ENCODE measurements at places on chromosomes 3 and 15. TPM values are rescaled to one million over a fixed set of nuclear protein-coding genes. Genes with fewer than 3 reads are reported as not detected.

- DNase-seq, result no peak
Observed at GRCh38 chr15:75542386-75542797, 36.7 kb downstream of the PTPN9 start.

DNA sequence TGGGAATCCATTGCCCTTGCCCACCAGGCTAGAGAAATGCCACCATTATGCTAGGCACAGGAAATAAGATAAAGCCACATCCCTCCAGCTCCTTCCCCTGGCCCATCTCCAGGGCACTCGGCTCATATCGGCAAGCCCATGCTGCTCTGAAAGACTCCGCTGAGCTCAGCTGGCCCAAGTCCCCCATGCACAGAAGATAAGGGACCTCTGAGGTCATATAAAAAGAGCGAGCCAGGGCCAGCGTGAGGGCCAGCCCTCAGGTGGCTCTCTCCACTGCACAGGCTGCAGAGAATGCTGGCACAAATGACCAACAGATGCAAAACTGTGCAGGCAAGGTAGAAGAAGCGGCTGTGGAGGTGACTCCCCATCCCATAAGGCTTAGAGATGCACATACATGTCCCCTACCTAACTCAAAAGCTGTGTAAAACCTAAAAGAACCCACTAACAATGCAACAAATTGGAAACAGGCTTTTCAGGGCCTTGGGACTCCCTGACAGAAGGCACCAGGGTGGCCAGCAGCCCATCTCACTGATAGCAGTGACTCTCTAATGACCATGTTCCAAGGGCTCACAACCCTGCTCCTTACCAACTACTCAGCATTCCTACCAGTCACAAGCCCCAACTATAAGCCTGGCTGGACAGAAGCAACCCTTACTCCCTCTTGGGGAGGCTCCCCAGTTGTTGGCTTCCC, 3.0 kb downstream of the RAB6B start:
- DNase-seq, result no peak

GRCh38 chr3:151804267-151804666, 9.6 kb upstream of the AADAC start:
- DNase-seq, result no peak

DNA sequence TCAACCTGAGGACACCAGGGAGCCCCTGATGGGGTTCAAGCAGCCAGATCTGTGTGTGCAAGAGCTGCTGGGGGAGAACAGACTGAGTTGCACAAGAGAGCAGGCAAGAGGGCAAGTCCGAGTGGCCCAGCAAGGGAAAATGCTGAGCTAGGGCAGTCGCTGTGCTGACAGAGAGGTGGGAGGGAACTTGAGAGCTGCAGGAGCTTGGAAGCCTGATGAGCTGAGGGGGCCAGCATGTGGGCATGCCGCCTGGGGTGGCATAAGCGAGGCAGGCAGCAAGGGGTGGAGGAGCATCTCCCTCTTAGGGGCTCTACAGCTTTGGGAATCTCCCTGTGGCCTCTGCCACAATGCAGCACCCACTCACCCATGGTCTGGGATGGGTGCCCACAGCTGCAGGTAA, 4.7 kb upstream of the CORO2B start:
- no peak for DNase-seq

DNA sequence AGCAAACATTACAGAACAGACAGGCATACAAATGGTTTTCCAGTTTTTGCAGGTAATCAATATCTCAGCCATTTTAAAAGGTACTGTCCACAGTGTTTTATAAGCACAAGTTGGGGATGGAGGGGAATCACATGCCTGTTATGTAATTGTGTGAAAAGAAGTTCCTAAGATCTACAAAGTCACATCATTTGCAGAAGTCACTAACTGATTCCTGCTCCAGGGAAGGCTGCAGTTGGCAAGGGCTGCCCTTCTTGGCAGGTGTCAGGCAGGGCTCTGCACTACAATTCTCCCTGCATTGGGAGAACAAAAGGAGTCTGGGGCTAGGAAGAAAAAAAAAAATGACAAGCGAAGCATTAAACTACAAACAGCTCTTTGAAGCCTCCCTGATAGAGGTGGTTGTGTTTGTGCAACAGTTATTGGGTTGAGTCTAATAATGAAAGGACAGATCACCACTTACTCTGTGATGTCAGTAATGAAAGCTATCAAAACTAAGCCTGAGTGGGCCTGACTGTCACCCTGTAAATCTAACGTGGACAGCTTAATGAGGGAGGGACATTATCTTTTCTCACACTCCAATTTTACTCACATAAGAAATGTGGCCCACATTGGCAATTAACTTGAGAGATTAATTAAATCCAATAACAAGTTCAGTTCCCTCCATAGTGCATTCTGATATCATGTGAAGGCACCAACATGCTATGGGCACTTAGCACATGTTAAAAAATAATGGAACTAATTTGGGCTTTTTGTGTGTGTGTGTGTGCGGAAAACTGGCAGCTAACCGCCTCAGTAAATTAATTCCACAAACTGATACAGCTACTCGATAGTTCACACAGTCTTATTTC, 242.9 kb downstream of the FHIT start:
- DNase-seq, result no peak

GRCh38 chr3:194470615-194471014, 16.2 kb downstream of the ATP13A3 start:
- no peak for DNase-seq

GRCh38 chr3:141629976-141630375, 108.1 kb upstream of the RNF7 start:
- DNase-seq, result no peak

- DNase-seq, result no peak
Observed at GRCh38 chr3:79604681-79605080, 163.1 kb downstream of the ROBO1 start.

DNA sequence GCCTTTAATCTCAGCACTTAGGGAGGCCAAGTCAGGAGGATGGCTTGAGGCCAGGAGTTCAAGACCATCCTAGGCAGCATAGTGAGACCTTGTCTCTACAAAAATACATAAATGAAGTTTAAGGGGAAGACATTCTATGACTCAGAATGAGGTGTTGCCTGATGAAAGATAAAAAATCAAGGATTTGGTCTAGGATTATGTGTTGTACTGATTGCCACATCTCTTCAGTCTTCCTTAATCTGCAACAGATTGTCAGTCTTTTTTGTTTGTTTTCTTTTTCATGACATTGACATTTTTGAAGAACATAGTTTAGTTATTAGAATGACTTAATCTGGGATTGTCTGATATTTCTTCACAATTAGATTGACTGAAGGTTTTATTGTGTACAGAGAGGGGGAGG, 26.3 kb upstream of the DPPA4 start:
- DNase-seq, result no peak

DNA sequence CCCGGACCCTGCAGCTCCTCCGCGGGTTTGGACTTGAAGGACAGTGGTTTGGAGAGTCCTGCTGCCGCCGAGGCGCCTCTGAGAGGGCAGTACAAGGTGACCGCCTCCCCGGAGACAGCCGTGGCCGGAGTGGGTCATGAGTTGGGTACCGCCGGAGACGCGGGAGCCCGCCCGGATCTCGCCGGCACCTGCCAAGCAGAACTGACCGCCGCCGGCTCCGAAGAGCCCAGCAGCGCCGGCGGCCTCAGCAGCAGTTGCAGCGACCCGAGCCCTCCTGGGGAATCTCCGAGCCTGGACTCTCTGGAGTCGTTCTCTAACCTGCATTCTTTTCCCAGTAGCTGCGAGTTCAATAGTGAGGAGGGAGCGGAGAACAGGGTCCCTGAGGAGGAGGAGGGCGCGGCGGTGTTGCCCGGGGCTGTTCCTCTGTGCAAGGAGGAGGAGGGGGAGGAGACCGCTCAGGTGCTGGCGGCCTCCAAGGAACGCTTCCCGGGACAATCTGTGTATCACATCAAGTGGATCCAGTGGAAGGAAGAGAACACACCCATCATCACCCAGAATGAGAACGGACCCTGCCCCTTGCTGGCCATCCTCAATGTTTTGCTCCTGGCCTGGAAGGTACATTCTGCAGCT, 634 bp downstream of the MINDY2 start:
- DNase-seq, result no peak

DNA sequence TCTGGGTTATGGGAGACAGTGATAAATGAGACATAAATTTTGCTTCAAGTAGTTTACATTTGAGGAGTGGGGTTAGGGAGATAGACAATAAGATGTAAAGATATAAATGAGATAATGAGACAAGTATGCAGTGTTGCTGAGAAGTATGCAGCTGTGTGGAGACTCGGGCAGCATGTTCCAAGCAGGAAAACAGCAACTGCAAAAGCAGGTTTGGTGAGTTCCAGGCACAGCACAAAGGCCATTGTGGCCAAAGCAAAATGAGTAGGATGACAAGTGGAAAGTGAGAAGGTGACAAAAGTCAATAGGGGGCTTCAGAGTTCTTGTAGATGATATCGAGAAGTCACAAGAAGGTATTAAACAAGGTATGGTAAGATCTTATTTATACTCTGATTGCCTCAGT, 259.1 kb upstream of the PEX5L start:
- no peak for DNase-seq

DNA sequence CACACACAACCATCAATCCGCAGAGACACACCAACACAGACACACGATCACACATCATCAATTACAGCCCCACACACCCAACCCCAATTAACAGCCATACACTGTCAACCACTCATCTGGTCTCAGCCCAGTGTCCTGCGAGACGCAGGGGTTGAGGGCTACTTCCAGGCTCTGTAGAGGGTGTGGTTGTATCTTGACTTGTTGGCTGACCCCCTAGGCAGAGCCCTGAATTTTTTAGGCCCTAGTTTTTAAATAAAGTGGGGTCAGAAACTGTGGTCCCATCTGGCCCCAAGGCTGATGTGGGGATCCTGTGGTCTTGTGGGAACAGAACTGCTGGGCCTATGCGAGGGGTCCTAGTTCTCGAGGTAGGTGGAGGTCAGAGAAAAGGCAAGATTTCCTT, 9.2 kb downstream of the VILL start:
- DNase-seq, result no peak

DNA sequence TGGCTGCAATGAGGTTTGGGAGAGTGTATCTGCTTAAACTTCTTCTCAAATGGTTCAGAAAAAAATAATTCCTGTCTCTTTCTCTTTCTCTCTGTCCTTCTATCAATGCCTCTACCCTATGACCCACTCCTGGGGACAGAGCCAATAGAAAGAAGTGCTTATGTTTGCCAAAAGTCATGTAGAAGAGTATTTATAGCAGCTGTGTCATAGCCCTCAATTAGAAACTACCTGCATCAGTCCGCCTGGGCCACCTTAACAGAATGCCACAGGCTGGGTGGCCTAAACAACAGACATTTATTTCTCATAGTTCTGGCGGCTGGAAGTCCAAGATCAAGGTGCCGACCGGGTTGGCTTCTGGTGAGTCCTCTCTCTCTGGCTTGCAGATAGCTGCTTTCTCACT, 92.5 kb downstream of the HMG20A start:
- DNase-seq, result no peak

GRCh38 chr15:41945731-41946130, 26.6 kb downstream of the EHD4 start:
- DNase-seq, result no peak

DNA sequence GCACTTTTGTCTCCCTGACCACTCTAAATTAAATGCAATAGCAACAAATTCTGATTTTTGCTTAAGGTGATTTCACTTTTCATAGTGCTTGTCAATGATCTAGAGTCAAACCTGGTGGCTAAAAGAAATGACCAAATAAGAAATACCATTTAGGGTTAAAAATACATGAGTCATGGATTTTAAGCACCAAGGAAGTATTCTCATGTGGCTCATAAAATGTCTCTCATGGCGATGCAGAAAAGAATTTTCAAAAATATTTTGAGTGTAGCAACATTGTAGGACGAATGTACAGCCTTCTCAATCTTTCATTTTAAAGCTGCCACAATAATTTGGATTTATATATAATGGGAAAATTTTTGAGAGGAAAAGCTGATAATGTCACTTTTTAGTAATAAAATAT, 193.6 kb downstream of the EPHA3 start:
- DNase-seq, result no peak

GRCh38 chr3:32336113-32336498, 55.5 kb upstream of the CMTM7 start:
- no peak for DNase-seq

- DNase-seq, result no peak
Observed at GRCh38 chr3:112610121-112610520, 30.8 kb downstream of the CCDC80 start.

DNA sequence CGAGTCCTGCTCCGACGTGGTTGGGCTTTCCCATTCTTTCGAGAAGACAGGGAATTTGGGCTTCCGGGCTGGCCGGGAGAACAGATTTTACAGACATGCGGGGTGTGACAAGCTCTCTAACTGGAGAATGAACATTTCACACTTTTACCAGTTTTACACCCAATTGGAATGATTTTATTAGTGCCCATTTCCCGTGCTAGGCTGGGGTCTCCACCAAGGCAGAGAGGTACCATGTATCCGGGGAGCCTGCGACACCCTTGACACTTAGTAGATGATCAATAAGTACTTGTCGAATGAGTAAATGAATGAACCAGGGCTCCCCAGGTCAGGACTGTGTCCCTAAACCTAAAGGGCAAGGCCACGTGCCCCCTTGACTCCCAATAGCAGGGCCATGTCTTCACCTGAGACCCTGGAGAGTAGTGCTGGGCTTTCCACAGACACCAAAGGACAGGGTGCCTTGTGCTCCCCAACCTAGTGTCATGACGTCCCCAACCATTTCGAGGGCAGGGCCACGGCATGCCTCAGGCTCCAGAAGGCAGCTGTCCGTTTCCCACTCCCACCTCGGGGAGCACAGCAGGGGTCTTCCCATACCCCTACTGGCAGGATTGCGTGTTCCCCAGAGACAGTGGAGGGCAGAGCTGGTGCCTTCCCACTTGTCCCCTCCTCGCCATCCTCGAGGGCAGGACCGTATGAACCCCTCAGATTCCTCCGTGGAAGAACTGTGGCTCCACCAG, 679 bp upstream of the MYD88 start:
- peak; percentile 92 for DNase-seq

DNA sequence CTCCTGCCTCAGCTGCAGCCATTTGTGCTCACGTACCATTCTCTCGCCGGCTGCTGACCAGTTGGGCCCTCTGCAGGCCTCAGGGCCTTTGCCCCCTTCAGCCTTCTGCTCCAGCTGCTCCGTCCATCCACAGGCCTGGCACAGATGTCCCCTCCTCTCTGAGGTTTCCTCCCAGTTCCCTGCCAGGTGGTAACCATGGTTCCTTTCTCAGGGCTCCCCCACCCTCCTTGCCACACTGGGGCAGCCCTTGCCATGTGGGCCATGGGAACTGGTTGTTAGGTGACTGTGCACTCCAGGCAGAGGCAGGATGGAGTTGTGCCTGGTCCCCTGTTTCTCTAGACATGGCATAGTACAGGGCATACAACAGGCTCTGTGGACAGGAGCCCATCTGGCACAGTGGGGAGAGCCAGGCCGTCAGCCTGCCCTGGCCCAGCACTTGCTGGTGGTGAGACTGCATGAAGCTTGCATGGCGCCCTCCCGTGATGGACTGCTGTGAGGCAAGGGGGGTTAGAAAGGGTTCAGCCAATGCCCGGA, 148.9 kb downstream of the DNAJB8 start:
- DNase-seq, result no peak

The GOLGA6L10 gene
- total RNA-seq, result 3.3 TPM

The CD47 gene
- 78.4 TPM for total RNA-seq

The PRTG gene
- total RNA-seq, result 1.5 TPM

The ARHGEF26 gene
- total RNA-seq, result 13.8 TPM

The IP6K1 gene
- total RNA-seq, result 27.5 TPM

The P2RY14 gene
- 3.3 TPM for total RNA-seq

The ATP8B4 gene
- total RNA-seq, result 19.5 TPM

The AHSG gene
- not detected for total RNA-seq

Measured in skin of body (tissue), 3 donors.